ENCODE measurements at places on chromosomes 6 and 20.

DNA sequence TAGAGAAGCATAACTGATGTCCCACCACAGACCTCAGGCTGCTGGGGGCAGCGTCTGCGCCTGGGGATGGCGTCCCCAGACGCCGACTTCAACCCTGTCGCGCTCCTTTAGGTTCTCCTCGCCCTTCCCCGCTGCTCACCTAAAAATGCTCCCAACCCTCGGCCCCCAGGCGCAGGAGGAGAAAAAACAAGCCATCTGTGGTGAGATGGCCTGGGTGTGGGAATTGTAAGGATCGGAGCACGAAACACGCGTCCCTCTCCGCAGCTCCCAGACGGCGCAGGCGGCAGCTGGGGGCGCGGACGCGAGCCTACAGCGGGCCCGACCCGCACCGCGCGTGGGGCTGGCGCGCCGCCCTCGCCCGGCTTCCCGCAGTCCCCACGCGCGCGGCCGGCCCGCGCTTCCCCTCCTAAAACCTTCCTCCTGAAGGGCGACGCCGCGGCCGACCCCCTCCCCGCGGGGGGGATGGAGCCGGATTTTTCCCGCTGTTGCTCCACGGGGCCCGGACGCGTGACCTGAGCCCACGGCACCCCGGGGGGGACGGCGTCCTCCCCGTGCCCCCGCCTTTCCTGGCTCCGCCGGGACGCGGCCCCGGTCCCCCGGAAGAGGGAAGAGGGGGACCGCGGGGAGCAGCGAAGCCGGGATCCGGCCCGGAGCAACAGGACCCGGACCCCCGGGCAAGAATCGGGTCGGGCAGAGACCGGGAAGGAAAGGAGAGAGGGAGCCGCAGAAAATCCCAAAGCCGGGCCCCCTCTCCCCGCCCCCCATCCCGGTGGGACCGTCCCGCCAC, 611 bp downstream of the EPB41L2 start:
- peak; percentile 18 for DNase-seq

DNA sequence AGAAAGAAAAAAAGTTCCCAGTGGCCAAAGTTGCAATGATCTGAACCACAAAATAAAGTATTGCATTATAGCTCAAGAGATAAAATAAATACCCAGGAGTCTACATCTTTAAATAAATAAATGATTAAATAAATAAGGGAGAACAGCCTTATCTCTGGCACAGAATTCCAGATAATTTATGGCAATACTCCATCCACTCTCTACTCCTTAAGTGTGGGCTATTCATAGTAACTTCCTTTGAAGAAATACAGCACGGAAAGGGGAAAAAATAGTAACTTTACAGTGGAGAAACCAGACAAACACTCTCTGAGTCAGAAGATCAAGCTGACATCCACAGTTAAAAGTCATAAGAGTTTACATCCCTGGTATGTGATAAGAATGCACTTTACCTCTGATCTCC, 11.6 kb downstream of the AURKA start:
- no peak for DNase-seq

DNA sequence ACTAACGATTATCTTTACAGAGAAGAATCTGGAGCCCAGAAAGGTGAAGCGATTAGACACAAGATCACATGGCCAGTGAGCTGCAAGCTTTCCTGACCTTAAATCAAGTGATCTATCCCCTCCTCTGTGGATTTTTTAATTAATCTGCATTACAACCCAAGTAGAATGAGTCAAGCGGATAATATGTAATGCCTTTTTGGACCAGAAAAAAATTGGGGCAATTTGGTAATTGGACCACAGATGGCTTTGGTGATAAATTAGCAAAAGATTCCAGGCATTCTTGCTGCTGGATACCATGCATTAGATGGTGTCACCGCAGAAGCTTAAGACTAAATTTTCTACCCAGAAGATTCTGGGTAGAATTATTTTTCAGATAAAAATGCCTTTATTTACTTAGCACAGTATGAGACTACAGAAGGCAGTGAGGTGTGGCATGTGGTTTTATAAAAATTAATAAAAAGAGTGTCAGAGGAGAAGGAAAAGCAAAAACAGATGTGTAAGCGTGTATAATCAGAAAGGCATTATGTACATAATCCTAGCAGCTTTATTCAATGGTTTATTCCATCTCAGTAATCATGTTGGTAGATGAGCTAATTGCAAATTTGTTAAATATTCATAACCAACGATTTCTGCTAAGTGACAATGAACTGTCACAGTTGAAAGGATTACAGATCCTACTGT, 53.9 kb upstream of the PCSK2 start:
- no peak for DNase-seq

GRCh38 chr6:43758617-43759050, 11.4 kb upstream of the VEGFA start:
- no peak for DNase-seq
